ENCODE measurements at places on chromosomes 3 and 15.

DNA sequence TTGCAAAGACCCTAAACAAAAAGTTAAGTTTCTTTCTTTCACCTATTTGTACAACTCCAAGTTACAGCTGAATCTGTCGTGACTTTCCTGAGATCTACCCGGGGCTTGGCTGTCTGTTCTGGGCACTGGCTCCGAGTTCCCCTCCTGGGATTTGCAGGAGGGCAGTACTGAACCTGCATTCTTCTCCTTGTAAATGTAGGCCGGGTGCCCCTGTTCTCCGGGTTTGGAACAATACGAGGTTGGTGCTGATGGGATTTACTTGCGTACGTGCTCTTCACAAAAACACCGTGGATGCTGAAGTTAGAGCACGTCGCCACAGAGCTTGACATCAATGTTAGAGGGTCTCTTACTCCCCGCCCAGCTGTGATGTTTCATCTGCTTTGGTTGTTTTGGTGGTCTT, 48.1 kb downstream of the KLHL25 start:
- DNase-seq, result peak; percentile 41

DNA sequence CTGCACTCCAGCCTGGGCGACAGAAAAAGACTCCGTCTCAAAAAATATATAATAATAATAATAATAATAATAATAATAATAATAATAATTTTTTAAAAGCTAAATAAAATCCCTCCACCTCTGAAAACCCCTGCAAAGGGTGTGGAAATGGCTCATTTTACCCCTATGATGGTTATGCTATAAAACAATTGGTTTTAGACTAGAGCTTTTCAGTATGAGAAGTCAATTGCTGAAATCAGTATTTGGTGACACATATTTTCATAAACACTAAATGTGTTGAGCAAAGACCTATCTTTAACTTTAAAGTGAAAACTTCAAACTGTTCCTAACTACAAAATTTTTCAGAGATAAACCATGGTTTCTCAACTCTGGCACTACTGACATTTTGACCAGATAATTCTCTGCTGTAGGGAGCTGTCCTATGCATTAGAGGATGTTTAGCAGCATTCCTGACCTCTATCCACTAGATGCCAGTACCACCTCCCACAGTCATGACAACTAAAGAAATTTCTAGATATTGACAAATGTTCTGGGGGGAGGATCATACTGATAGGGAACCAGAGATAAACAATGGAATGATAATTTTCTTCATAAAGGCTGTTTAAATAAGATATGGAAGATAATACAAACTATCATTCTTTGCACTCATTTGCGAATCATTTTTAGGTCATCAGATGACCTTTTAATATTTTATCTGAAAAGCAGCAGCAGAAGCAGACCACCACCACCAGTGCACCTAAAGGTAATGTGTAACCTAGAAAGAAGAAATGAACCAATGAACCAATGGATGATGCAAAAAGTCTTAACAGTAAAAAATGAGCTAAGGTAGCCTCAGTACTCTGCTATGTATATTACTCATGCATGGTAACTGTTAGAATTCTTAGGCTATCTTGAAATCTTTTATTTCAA, 13.8 kb downstream of the PTPN9 start:
- no peak for DNase-seq

GRCh38 chr3:129023008-129023358, 21.9 kb downstream of the EFCC1 start:
- DNase-seq, result no peak

GRCh38 chr3:48623851-48624547, 2.4 kb upstream of the TMEM89 start:
- no peak for DNase-seq

- peak; percentile 17 for DNase-seq
Observed at GRCh38 chr3:141095546-141095937, 44.4 kb downstream of the SPSB4 start.

- no peak for DNase-seq
Observed at GRCh38 chr3:18127859-18128681, 297.1 kb downstream of the SATB1 start.
